Psoas muscle (tissue), 8 donors: ENCODE measurements at places on chromosomes 12 and 14. TPM values are rescaled to one million over a fixed set of nuclear protein-coding genes. Genes with fewer than 3 reads are reported as not detected.

The CCDC38 gene
- not detected for total RNA-seq

The TESPA1 gene
- total RNA-seq: not detected

The OR6C65 gene
- not detected for total RNA-seq

The KLRF1 gene
- not detected for total RNA-seq

The KRT74 gene
- total RNA-seq: not detected

The ACSM4 gene
- total RNA-seq: not detected

The PCBP2 gene
- total RNA-seq: 507 TPM

The GPR135 gene
- 1.7 TPM for total RNA-seq

The KRT86 gene
- not detected for total RNA-seq

The RARG gene
- 5.0 TPM for total RNA-seq

The WASHC3 gene
- total RNA-seq: 33.5 TPM

The CDK2 gene
- total RNA-seq: 8.4 TPM

The RHOJ gene
- 3.2 TPM for total RNA-seq

The CLEC4C gene
- not detected for total RNA-seq

The KITLG gene
- total RNA-seq: 9.1 TPM
